ENCODE measurements at places on chromosomes 13 and 19.

GRCh38 chr13:20465218-20465879 lies 60.3 kb downstream of the CRYL1 start:
- DNase-seq = no peak

DNA sequence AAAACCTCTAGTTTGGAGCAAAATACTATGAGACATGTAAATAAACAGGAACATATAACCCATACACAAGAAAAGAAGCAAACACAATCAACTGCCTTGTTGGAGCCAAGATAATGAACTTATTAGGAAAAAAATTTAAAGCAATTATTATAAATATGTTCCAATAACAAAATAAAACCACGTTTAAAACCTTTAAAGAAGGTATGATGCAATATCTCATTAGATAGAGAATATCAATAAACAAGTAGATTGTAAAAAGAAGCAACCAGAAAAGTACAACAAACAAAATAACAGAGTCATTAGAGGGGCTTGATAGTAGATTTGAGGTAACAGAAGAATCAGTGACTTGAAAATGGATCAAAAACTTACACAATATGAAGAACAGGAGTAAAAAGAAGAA lies 327.0 kb upstream of the PCDH9 start:
- no peak for DNase-seq

DNA sequence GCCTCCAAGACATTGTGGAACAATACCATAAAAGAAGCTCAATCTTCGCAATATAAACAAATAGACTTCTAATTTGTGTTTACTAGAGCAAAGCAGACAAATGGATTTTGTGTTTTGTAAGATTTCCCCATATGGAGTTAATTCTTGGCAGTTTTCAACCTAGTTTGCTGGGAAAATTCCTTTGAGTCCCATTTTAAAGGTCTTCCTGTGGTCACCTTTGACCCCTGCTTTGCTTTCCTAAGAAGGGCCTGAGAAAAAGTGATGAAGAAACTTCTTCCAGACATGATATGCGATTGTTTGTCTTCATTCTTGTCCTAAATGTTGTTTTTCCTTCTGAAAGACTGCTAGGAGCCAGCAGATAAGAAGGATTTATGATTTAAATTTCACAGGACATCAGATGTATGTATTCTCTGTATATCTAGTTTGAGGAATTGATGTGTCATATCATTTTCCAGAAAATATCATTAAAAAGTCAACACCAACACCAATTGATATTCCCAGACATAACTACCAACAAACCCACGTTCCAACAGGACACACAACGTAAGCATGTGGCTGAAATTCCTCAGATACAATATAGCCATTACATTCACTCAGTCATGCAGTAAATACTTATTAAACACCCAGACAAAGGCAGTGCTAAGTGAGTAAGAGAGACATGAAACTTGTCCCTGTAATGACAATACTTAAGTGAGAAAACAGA lies 276.4 kb downstream of the LHFPL6 start:
- no peak for DNase-seq

GRCh38 chr13:109533350-109533749 lies 253.0 kb downstream of the IRS2 start:
- no peak for DNase-seq

DNA sequence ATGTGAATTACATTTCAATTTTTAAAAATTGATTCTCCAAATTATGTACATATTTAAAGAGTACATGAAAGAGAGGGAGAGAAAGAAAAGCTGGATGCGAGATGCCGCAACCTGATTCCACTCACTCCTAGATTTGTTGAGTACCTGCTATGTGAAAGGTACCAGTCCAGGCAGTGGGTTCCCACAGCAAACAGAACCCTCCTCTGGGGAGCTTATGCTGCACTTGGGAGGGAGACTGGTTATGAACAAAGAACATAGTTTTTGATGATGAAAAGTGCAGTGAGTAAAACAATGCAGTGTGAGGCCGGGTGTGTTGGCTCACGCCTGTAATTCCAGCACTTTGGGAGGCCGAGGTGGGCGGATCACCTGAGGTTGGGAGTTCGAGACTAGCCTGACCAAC lies 43.4 kb downstream of the ACTN4 start:
- no peak for DNase-seq

DNA sequence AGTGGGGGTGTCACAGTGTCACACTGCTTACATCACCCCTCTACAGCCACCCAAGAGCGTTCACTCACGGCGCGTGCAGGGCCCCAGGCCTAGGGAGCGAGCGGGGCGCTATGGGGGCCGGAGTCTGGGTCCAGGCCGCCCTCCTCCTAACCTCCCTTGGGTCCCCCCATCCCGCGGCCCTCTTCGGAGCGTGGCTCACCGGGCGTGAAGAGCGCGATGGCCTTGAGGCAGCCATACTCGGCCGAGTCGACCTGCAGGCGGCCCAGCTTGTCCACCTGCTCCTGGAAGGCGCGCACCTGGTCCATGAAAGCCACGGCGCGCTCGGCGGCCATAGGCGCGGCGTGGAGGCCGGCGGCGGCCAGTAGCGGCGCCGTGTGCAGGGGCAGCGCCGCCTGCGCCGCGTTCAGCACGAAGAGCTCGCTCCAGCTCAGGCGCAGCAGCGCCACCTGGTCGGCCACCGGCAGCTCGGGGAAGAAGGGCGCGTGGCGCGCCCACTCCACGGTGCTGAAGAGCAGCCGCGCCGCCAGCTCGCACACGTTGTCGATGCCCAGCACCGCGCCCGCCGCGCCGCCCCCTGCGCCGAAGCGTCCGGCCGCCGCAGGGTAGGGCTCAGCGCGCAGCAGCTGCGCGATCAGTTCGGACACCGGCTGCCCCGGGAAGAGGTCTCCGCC lies 9.4 kb downstream of the OCEL1 start:
- peak; percentile 80 for DNase-seq

DNA sequence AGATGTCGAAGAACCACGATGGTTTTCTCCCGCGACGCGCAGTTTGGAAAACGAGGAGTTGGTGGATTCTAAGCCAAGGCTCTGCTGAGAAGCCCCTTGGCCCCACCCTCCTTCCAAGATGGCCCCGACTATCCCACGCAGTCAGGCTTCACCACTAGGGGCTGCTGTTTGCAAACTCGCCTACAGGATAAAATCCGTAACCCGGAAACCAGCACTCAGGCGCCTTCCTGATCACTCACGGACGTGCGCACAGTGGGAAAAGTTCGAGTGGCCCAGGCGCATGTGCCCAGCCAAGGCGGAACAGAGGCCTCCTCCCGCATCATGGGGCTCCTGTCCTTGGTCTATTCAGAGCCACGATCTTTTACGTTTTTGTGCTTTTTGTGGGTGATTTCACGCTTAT lies 19.2 kb upstream of the UQCR11 start:
- DNase-seq = no peak

GRCh38 chr13:96273196-96273595 lies 183.3 kb downstream of the HS6ST3 start:
- DNase-seq = no peak

DNA sequence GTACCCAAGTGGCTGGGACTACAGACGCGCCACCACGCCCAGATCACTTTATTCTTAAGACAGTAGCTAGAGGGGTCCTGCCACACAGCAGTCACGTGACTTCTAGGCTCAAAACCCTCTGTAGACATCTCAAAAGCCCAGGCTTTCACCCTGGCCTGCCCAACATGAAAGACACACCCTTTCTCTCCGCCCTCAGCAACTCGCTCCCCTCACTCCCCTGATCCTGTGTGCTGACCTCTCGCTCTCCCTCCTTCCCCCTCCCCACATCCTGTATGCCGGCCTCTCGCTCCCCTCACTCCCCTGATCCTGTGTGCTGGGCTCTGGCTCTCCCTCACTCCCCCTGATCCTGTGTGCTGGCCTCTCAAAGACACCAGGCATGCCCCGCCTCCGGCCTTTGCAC lies 77.4 kb downstream of the SLC15A1 start:
- DNase-seq = no peak

GRCh38 chr13:111316161-111316730 lies 4.2 kb upstream of the TEX29 start:
- DNase-seq = no peak

DNA sequence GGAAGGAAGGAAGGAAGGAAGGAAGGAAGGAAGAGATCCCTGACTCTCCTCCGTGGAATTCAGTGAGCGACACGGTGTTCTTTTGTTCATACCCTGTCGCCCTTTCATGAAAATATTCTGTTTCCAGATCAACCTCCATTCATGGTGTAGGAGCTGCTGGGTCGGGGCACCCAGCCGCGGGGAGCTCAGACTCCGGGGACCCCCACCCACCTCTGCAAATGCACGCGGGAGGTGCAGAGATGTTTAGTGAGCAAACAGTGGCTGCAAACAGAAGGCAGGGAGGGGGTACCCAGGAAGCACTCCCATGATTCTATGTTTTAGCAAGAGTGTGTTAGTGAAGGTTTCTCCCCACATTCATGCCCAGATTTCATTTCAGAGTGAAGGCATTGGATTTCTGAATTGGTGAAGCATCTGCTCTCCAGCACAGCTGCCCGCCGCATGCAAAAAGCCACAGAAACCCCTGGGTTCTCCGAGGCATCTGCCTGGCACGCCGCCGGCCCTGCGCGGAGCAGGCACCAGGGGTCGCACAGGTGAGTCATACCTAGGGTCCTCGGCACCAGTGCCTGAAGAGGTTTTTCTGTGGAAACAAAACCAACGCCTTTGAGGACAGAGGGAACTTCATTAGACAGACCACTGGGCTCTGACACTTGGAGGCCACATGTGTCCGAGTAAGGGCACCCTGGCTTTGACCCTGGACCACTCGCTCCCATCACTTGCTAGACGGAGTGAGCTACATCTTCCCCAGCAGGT lies 80.6 kb downstream of the ZNF557 start:
- DNase-seq = no peak

DNA sequence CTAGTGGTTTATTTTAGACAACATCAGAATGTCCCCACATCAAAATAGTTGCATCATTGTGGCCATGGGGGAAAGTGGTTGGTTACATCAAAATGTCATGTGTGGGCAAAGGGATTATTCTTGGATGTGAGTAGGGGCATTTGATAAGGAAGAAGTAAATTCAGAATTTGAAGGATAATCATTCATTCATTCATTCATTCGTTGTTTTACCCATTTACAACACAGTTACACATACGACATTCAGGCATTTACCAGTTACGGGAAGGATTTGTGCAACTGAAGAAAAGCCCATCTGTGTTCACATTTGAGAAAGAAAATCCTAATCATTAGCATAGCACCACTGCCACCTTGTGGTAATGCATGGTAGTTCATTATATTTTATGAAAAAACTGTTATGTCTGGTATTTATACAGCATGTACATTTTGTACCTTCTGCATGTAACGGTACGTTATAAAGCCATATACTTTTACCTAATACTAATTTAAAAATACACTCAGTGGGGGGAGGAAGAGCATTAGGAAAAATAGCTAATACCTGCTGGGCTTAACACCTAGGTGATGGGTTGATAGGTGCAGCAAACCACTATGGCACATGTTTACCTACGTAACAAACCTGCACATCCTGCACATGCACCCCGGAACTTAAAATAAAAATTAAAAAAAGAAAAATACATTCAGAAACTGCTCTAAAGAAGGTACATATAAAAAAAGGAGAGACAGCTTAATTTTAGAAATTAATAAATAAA lies 62.1 kb downstream of the DGKH start:
- no peak for DNase-seq

GRCh38 chr19:30006207-30006606 lies 64.2 kb downstream of the URI1 start:
- DNase-seq = no peak

- no peak for DNase-seq
Measured at GRCh38 chr19:57355916-57356315, 4.8 kb downstream of the ZNF304 start.

DNA sequence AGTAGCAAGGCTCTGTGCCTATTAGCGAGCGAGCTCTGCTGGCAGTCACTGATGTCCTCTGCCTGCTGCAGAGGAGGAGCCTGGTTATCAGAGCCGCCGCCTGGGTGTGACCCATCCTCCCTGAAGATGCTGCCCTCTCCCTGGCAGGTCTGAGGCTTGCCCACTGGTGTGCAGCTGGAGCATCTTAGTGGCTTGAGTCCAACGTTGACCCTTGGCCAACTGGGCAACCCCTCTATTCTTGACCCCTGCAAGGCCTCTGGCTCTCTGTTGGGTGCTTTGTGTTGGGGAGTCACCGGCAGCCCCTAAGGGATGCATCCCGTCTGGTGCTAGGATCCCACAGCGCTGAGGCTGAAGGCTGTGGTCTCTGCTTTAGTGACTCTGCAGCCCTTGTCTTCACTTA lies 277.9 kb upstream of the SOX1 start:
- no peak for DNase-seq

GRCh38 chr13:37613236-37613635 lies 14.7 kb upstream of the POSTN start:
- DNase-seq = no peak

- no peak for DNase-seq
Measured at GRCh38 chr13:44879452-44880058, 109.7 kb downstream of the NUFIP1 start.

DNA sequence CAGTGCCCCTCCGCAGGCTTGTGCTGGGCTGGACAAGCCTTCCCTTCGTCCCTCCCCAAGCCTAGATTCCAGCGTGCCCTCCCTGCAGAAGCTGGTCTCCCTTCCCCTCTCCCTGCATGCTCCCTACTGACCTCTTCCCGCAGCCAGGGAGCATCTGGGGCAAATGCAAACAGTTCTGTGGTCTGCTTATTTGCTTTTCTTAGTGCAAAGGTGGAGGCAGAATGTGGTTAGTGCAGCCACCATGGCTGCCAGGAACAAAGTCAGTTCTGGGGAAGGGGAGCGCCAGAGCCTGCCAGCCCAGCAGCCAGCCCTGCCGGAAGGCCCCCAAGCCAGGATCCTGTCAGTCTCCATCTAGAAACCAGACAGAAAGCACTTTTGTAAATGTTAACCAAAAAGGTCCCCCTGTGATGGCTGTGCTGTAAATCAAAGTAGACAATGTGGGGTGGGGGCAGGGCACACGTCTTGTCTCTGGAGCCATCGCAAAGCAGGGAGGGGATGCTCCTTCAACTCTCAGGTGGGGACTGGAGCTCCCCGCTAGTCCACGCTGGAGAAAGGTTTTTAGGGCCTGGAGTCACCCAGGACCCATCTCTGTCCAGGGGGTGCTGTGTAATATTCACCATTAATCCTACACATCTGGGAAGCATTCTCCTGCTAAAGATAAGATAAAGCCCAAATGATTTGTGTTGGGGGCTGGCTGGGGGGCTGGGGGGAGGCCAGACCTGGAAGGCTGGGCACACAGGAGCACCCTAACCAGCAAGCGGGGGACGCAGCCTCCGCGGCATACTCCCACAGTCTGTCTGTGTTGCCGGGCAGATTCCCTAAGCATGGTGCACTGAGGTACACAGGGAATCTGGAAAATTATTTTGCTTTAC lies 30.9 kb downstream of the SERP2 start:
- no peak for DNase-seq

GRCh38 chr13:46396341-46396740 lies 9.3 kb upstream of the RUBCNL start:
- no peak for DNase-seq

DNA sequence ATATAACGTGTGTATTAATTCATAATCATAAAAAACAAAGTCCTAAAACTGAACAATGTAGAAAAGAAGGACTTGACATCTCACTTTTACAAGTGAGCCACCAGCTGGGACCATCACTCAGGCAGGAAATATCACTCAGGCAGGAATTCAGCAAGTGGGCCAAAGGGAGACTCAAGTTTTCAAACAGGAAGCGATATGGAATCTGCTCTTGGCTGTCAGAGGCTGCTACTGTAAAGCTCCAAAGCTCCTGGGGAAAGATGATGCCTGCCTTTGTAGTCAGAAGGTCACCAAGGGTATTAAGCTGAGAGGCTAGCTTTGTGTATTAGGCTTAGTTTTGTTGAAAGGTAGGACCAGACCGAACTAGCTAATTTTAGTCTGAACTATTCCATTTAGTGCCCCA lies 5.5 kb upstream of the AKAP11 start:
- no peak for DNase-seq

- no peak for DNase-seq
Measured at GRCh38 chr13:43171489-43171888, 148.1 kb downstream of the DNAJC15 start.
